Activated CD8-positive, alpha-beta memory T cell treated with anti-CD3 and anti-CD28 coated beads for 1 hour (primary cell): ENCODE measurements at places on chromosomes 12 and 14.

GRCh38 chr14:92472860-92473259, 40.7 kb upstream of the RIN3 start:
- DNase-seq = no peak

DNA sequence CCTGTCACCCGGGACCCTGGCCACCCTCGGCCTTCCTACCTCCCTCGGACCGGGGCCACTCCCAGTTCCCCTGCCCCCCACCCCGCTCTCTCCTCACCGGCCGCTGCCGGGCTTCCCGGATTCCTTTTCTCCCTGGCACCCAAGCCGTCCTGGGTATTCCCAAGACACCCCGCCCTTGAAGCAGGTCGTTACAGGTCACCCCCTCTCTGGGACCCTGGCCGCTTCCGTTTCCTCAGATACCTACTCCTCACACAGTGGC, 493 bp downstream of the NUMB start:
- no peak for DNase-seq

- DNase-seq = no peak
Observed at GRCh38 chr12:115155665-115156645, 472.0 kb upstream of the TBX3 start.

- no peak for DNase-seq
Observed at GRCh38 chr14:74179856-74180255, 59.4 kb upstream of the VSX2 start.

GRCh38 chr14:101233808-101234207, 327.5 kb upstream of the DIO3 start:
- no peak for DNase-seq

DNA sequence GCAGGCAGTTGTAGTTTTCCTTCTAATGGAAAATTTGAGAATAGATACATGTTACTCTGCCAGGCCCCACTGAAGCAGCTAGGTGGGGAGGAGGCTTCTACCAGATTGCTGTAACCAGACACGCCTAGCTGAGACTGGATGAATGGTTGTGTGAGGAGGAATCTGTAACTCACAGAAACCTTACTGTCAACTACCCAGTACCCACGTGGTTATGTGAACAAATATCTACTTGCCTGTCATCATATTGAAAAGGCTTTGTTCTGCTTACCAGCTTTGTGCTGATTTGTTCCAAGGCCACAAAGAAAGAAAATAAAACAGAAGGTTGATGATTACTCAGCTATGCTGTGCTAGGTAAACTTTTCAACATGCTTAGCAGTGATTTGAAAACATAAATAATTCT, 167.2 kb downstream of the CAPZA3 start:
- no peak for DNase-seq

DNA sequence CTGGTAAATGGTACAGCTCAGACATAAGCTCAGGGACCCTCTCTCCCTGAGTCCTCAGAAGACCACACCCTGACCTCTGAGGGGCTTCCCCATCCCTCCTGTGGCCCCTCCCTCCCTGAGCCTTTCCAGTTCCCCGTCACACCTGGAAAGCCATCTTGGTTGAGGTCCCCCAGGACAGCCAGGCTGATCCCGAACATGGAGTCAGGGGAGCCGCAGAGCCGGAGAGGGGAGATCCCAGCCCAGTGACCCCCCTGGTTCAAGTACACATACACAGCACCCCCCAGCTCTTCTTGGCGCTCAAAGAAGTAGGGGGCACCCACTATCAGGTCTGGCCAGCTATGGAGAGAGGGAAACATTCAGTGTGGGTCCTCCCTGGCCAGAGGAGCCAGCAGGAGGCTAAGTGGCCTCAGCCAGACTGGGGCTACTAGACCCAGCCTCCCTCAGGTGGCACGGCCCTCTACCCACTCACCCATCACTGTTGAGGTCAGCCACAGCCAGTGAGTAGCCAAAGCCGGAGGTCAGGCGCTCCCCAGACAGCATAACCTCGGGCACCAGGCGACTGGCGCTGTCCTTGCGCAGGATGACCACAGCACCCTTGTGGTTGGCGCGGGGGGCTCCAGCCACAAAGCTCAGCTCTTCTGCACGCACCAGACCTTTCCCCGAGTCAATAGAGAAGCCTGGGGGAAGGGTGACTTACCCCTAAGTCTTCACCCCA, 9.3 kb downstream of the ITGA7 start:
- no peak for DNase-seq

DNA sequence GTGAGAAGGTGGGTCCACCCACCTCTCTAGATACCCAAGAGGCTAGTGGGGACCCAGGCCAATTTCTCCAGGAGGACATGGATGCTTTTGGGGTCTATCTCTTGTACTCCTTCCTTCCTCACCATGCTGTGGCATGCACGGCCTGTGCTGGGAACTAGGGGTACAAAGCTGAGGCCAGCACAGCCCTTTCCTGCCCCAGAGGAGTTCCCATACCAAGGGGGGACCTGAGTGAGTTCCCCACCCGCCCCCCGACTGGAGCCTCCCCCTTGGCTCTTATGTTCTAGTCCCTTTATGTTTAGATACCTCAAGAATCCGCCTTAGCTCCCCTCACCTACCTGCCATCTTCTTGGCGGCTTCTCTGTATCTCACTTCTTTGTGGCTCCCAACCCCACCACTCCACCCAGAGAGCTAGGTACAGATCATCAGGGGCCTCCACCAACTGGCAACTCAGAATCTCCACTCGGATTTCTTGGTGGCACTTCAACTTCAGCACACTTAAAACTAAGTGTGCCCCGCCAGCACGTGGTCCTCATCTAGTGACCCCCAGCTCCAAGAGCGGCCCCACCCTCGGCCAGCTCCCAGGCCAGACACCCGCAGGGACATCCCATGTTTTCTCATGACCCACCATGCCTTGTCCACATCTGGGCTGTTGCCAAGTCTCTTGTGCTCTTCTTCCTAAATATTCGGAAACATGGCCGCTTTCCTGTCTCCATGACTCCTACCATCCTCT, 115.2 kb upstream of the RTL1 start:
- DNase-seq = no peak

GRCh38 chr12:99151744-99152143, 495.8 kb upstream of the GARIN6 start:
- no peak for DNase-seq

DNA sequence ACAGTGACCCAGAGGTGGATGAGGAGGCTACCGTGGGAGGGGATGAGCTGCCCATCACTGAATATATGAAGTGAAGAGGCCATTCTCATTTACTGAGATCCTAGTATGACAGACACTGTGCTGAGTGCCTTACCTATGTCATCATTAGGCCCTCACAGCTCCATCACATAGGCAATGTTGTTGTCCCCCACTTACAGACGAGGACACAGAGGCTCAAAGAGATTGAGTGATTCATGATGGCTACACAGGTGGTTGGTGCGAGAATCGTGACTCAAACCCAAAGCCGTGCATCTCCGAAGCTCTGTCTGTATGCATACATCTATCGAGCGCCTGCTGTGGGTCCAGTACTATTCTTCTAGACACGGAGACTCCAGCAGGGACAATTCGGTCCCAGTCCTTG, 5.9 kb upstream of the CCDC197 start:
- DNase-seq = no peak

DNA sequence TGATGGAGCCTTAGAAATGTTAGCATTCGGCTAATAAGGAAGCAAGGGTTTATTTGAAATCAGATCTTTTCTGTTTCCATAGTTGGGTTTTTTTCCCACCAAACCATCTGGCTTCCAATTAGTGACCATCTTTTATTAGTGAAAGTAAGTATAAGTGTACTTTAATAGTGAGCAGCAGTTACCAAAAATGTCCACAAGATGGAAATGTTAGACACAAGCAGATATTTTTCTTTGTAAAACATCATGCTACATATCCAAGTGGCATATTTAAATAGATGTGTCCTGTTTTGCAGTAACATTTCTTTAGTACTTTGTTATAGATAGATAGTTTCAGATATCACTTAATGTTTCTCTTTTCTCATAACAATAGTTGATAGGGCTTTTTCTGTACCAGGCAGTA, 28.8 kb downstream of the YEATS4 start:
- no peak for DNase-seq

DNA sequence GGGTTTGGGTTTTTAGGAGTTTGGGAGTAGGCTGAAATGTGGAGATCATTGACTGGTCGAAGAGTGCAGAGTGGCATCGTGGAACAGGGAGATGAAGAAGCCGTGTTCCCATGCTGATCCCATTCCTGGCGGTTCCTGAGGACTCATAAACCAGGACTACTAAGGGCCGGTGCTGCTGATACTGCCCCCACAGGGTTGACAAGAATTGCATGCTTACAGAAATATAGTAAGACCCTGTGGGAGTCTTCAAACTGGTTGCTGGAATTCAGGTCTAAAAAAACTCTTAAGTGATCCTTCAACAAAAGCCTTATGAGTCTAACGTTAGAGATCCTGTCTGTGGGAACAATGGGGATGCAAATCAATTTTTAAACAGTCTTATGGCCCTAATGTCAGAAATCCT, 64.0 kb upstream of the ARHGAP5 start:
- no peak for DNase-seq

GRCh38 chr14:51282517-51282916, 42.5 kb downstream of the TMX1 start:
- DNase-seq = no peak

DNA sequence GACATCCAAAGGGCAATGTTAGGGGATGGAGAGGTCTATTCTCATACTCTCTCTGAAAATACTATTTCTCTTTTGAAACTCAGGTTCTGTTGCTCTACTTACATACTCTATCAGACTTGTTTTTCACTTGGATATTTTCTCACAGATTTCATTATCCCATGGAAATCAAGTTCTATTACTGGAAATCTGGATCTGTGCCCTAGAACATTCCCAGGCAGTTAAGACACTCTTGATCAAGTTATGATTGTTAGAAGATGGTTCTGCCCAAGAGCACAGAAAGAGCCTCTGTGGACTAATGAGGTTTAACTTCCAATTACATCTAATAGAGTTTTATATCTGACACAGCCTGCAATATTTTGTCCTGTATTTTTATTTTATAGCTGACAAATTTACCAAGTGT, 591.0 kb upstream of the ATP2B1 start:
- no peak for DNase-seq

GRCh38 chr14:51462182-51462581, 189.5 kb upstream of the FRMD6 start:
- DNase-seq = no peak

- DNase-seq = no peak
Observed at GRCh38 chr12:57628280-57629191, 4.5 kb downstream of the B4GALNT1 start.

- no peak for DNase-seq
Observed at GRCh38 chr12:117098024-117098360, 1.2 kb downstream of the TESC start.

- no peak for DNase-seq
Observed at GRCh38 chr14:43410631-43411030, 1096.5 kb downstream of the FSCB start.

DNA sequence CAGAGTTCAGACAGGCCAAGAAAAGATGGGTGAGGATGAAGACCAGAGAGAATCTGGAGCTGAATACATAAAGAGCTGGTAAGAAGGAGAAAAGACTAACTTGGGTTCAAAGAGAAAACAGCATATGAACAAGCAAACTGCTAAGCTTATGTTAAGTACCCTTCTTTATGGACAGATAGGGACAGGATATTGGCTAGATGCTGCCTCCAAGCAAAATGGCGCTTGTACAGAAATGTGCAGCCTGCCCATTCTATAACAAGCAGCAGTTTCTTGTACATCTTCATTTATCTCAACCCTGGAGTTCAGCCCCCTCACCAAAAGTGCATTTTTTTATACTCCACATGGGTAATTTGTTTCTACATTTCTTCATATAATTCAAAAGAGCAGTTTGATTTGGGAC, 184.5 kb downstream of the RMST start:
- no peak for DNase-seq

GRCh38 chr14:79383475-79383874, 827.8 kb downstream of the DIO2 start:
- DNase-seq = no peak

GRCh38 chr12:88575361-88575970, 4.8 kb downstream of the KITLG start:
- DNase-seq = no peak

- no peak for DNase-seq
Observed at GRCh38 chr12:25500651-25501050, 52.4 kb downstream of the LMNTD1 start.

DNA sequence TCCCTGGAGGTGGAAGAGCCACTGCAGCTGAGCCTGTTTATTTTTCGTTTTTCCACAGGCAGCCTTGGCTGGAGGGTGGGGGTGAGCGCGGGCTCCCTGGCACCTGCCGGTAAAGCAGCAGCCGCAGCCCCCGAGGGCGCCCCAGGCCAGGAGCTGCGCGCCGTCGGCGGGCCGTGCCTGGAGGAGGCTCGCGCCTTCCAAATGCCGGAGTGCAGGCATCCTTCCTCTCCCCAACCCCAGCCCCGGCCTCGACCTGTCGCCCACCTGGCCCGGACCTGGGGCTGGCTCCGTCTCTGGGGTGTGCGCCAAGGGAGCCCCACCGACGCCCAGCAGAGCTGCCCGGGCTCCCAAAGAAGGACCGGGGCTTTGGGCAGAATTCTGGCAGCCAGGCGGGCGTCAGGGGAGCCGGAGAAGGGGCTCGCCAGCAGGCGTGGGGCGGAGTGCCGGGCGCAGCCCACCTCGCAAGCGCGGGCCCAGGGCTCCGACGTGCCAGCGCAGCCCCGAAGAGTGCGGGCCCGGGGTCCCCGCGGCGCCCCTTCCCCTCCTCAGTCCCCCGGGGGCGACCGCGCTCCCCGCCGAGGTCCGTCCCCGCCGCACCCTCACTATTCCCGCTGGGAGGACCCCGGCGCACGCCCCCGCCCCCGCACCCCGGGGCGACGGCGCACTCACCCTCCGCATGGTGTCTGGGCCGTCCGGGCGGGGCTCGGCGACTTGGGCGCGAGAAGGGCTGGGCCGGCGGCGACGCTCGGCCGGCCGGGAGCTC, 130.3 kb downstream of the NDUFA12 start:
- DNase-seq = no peak

GRCh38 chr12:109988274-109988673, 7.9 kb downstream of the GIT2 start:
- DNase-seq = no peak
